ENCODE measurements at places on chromosomes 6 and 20. TPM values are rescaled to one million over a fixed set of nuclear protein-coding genes. Genes with fewer than 3 reads are reported as not detected.

LRRN4 gene
- total RNA-seq, result not detected

WFDC5 gene
- total RNA-seq, result not detected

SEMG1 gene
- total RNA-seq, result not detected

BIRC7 gene
- total RNA-seq, result not detected

ZNF133 gene
- 3.7 TPM for total RNA-seq

CALHM6 gene
- total RNA-seq, result 1.7 TPM

MAP7 gene
- total RNA-seq, result not detected

FKBP1A gene
- 146 TPM for total RNA-seq

MMP24 gene
- 52.3 TPM for total RNA-seq

COL11A2 gene
- 2.6 TPM for total RNA-seq

DEFB124 gene
- not detected for total RNA-seq

MOXD1 gene
- total RNA-seq, result 1.9 TPM

Data from MG63 (cell line).